ENCODE measurements at places on chromosomes 12 and 14.

DNA sequence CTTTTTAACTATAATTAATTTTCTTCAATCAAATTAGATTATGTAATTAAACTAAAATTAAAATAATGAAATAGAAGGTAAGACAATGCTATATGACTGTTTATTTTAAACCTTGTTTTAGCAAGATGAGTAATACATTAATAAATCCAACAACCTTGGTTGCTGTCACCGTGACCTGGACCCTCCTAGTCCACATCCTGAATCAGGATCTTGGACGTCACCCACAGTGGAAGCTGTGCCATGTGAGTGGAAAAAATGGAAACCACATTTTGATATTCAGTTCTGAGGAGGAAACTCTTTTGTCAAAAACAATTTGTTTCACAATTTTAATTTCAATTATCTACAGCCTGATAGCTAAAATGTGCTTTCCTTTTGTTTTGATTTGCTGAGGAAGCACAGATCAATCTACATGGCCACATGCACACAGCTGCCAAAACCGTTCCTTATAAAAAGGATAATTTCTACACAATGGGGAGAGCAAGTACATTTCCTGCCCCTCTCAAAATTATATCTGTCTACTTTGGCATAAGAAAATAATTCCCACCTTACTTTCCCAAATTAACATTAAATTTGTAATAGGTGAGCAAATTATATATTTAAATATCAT, 255.5 kb downstream of the RASSF9 start:
- no peak for DNase-seq

DNA sequence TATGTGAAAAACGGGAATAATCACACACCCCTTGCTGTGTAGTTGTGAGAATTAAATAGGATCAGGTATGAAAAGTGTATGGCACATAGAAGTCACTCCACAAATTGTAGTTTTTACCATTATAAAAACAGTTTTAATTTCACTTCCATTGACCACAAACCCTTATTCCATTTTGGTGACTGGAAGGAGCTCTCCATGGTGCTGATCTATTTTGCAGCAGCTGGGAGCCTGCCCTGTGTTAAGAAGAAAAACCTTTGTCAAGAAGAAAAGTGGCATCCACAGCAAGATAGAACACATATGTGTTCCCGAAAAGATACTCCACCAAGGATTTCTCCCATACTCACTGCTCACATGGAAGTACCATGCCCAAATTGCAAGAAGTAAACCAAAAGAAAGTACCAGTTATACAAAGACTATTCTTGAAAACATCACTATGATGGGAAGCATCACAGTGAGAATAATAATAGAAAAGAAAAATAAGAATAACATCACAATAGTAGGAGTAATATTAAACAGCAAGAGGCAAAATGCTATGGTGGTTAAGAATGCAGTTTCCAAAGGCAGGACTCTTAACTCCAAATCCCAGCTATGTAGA, 58.7 kb downstream of the TUNAR start:
- DNase-seq = no peak

- no peak for DNase-seq
Measured at GRCh38 chr14:46691819-46692218, 40.2 kb upstream of the RPL10L start.

GRCh38 chr12:57476162-57476992, 3.3 kb downstream of the ARHGAP9 start:
- peak; percentile 66 for DNase-seq

- DNase-seq = no peak
Measured at GRCh38 chr14:73240816-73241480, 3.6 kb downstream of the PAPLN start.

DNA sequence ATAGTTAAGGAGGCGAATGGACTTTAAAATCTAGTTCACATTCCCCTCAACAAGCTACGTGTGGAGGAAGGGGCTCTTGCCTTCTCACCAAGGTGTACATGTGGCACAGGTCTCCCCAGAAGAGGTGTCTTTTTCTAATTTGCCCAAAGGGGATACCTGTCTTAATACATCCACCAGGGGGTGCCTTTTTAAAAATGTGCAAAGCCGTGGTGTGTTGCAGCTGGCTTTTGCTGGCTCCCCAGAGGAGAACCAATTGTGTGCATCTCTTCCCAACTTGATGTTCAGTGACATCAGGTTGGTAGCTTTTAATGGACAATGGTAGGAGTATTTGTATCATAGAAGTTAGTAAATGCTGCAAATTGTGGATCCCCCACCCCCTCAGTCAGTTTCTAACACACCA, 33.8 kb downstream of the CREBL2 start:
- DNase-seq = peak; percentile 70

DNA sequence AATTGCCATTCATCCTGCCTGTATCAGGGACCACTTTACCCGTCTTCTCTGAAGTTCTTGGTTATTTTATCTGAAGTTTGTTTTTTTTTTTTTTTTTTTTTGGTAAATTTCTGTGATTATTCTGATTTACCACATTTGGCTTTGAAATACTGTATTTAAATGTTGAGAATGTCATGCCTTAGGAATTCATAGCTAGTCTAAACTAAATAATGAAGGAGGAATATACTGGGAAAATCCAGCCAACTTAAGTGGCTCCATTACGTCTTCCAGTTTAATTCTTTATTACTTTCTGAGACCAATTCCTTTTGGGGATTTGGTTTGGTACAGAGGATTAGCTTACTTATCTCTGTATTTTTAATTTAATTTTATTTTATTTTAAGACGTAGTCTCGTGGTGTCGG, 60.3 kb upstream of the KCNMB4 start:
- DNase-seq = no peak

GRCh38 chr14:23750357-23750756, 114.2 kb downstream of the DHRS2 start:
- no peak for DNase-seq

GRCh38 chr12:46368684-46369083, 3.9 kb downstream of the SLC38A2 start:
- DNase-seq = no peak

DNA sequence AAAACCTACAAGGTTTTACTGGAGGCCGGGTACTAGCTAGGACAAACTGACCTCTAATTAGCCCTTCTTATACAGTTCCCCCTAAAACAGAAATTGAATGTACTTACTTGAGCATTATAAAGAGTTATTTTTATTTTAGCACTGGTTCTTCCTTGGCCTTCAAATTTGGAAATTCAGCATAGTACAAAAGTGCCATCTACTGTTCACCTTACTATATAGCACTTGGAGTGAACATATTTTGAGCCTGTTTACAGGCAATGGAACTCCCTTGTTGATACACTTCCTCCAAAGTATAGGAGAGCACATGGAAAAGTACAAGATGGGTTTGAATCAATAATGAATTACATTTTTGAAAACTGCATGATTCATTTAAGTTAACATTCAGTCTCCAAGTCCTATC, 3.9 kb upstream of the POC1B start:
- DNase-seq = peak; percentile 67

Data from germinal center (tissue), 1 donor.